ENCODE measurements at places on chromosomes 16 and 17. TPM values are rescaled to one million over a fixed set of nuclear protein-coding genes. Genes with fewer than 3 reads are reported as not detected.

DNA sequence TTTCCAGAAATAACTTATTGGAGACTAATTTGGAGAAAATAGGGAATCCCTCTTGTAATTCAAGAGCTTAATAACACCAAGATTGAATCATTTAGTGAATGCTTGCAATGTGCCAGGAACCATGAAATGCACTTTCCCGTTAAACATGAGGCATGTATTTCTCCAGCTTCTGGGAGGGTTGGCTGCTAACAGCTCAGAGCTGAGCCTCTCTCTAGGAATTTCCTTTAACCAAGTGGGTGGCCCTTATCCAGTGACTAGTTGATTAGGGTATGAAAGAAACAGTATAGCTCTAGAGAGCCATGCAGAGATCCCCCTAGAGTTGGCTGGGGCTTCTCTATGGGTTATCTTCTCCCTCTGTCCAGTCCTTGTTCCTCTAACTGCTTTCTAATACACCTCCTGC lies 356.4 kb upstream of the GOT2 start:
- DNase-seq: no peak

GRCh38 chr16:88826070-88826840 lies 14.5 kb upstream of the APRT start:
- DNase-seq: no peak

- no peak for DNase-seq
These were observed 113.3 kb upstream of the ADAMTS18 start for GRCh38 chr16:77548151-77548550.

DNA sequence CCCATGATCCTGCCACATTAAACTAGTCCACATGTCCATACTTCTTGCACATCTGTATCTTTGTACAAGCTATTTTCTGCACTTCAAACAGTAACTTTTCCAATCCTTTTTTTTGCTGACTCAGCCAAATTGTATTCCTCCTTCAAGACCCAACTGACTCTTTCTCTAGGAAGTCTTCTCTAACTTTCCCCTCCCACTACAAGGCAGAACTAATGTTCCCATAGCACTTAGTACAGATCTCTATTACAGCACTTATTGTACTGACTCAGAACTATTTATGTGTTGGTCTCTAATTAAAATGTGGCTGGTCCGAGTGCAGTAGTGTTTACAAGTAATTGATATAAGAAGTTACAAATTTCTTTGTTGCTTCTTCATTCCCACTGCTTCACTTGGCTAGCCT lies 8.2 kb downstream of the FAM222B start:
- no peak for DNase-seq

GRCh38 chr17:4479982-4480751 lies 18.5 kb upstream of the SPNS2 start:
- DNase-seq: no peak

- DNase-seq: no peak
These were observed 70.1 kb upstream of the MPHOSPH6 start for GRCh38 chr16:82240111-82240510.

DNA sequence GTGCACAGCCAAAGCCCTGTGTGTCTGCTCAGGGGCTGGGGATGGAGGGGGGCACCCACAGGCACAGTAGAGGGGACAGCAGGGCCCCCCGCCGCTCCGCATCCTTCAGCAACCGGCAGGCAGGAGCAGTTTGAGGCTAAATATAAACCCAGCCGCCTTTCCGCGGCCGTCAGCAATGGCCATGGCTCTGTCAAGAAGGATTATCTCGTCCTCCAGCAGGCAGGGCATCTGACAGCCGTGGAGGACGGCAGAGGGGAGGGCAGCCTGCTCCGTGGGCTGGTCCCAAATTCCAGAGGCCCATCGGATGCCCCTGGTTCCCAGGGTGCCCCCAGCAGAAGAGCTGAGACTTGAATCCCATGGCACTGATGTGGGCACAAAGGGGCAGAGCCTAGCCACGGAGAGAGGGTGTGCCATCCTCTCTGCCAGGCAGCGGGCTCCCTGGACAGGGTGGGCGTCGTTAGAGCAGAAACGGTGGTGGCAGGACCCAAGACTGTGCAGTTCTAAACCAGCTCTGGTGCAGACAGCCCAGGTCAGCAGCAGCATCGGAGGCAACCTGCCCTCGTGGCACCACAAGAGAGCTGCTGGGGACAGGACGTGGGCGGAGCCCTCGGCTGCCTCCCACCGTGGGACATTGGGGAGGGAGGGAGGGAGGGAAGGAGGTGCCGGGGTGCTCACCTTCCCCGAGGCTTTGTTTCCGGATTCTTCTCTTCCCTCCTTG lies 198.8 kb upstream of the CIBAR2 start:
- no peak for DNase-seq

GRCh38 chr17:38761612-38762011 lies 9.1 kb downstream of the PSMB3 start:
- DNase-seq: no peak

The TNRC6A gene
- 53.6 TPM for total RNA-seq

DNA sequence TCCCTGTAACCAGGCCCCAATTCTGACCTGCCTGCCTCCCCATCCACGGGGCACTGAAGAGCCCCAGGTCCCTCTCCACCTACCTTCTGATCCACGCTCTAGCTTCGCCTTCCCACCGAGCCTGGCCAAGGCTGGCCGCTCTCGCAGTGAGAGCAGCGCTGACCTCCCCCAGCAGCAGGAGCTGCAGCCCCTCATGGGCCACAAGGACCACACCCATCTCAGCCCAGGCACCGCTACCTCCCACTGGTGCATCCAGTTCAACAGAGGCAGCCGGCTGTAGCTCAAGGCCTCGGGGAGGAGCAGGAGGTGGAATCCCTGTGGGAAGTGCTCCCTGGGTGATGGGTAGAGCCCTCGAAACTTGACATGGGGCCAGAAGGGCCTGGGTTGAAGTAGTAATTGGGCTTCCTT lies 8.4 kb upstream of the PLEKHG4 start:
- no peak for DNase-seq

The SMIM22 gene
- not detected for total RNA-seq

GRCh38 chr16:77785373-77785764 lies 3.0 kb upstream of the VAT1L start:
- DNase-seq: no peak

The ZNF597 gene
- 2.7 TPM for total RNA-seq

DNA sequence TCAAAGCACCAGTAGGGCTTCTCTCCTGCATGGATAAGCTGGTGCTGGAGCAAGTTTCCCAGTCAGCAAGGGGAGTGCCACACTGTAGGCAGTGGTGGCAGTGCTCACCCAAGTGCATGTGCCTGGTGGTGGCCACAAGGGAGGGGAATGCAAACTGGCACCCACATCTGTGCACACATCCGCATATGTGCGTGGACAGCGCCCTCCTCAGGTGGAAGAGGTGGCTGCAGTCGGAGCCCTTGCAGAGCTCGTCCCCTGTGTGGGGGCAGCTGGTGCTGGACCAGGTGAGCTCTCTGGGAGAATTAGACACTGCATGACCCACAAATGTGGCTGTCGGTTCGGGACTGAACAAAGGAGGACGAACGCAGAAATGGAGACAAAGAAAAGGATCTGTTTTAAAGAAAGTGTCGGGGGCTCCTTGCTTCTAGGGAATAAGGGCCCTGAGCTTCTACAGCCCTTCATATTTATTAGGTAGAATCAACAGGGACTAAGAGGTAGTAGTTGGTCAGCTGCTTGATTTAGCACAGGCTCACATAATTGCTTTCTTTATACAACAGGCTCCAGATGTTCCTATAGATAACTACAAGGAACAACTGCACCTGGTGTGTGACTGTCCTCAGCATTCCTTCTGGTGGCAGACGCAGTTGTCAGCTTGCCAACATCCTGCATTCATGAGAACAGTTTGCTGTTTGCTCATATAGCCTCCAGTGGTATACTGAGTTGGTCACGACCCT lies 5.3 kb upstream of the ZNF689 start:
- DNase-seq: peak; percentile 25

DNA sequence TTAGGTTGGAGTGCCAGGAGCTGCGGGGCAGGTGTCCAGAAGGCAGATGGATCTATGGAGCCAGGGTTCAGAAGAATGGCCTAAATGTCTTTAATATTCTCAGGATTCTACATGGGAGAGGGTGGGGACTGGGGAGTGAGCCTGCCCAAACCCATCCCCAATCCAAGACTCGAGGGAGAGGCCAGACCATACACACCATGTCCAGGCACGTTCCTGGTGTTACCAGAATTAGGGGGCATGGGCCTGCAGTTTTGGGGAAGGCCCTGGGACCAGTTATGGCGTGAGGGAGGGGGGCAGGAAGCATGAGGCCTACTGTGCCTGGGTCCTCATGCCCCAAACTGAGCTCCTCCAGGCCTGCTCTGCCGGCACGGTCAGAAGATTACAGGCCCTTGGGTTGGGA lies 1.9 kb downstream of the TAX1BP3 start:
- no peak for DNase-seq

GRCh38 chr16:86078121-86078600 lies 179.2 kb downstream of the IRF8 start:
- no peak for DNase-seq

The SGSH gene
- total RNA-seq: 70.2 TPM

- DNase-seq: no peak
These were observed 12.8 kb upstream of the HSBP1 start for GRCh38 chr16:83794860-83795554.

GRCh38 chr17:73985466-73986015 lies 217.9 kb upstream of the RPL38 start:
- DNase-seq: no peak

The ZNF747 gene
- 10.9 TPM for total RNA-seq

- DNase-seq: no peak
These were observed 30.5 kb upstream of the TANC2 start for GRCh38 chr17:62935523-62935922.

GRCh38 chr17:20156196-20157000 lies 147.2 kb downstream of the SPECC1 start:
- DNase-seq: no peak

The RPS15A gene
- total RNA-seq: 1,366 TPM

The FNDC8 gene
- not detected for total RNA-seq

GRCh38 chr17:47705536-47706530 lies 11.9 kb downstream of the TBKBP1 start:
- DNase-seq: no peak

- DNase-seq: no peak
These were observed 10.2 kb downstream of the CFAP97D1 start for GRCh38 chr17:43790311-43790940.

- DNase-seq: no peak
These were observed 1.3 kb downstream of the NETO2 start for GRCh38 chr16:47142486-47142820.

DNA sequence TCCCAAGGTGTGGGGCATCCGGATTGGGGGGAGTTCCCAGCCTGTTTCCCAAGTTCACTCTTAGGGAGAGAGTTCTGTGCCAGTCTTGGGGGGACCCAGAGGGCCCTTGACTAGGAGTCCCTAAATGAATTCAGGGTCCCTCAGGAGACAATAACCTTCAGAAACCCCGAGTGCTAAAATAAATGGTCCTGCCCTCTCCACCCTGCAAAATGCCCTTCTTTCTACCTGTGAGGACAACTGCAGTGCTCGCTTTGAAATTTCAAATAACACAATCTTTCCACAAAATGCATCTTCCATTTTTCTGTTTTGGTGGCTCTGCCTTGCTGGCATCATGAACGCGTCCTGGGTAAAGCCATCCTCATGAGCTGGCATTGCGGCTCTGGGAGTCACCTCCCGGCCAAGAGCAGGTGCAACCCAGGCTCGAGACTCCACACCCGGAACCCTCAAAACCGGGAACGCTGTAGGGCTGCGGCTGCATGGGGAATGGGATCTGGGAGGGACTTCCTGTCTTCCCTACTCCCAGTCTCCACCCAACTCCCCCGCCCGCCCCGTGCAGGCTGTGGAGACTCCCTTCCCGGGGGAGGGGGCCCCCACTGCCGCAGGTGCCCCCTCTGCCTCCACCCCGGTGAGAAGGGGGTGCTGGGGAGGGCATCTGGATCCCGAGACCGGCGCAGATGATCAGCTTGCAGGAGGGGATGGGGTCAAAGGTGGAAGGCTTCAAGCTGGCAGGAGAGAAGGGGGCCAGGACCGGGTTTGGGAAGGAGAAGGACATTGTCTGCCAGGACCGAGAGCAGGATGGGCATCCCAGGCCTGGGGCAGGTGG lies at the start of gene ZNF205:
Gene ZNF205 (plus strand): TSS at position 529 of the 823 bp plus-strand sequence. CDS start 845 bp downstream, outside the sequence.
- DNase-seq: no peak

DNA sequence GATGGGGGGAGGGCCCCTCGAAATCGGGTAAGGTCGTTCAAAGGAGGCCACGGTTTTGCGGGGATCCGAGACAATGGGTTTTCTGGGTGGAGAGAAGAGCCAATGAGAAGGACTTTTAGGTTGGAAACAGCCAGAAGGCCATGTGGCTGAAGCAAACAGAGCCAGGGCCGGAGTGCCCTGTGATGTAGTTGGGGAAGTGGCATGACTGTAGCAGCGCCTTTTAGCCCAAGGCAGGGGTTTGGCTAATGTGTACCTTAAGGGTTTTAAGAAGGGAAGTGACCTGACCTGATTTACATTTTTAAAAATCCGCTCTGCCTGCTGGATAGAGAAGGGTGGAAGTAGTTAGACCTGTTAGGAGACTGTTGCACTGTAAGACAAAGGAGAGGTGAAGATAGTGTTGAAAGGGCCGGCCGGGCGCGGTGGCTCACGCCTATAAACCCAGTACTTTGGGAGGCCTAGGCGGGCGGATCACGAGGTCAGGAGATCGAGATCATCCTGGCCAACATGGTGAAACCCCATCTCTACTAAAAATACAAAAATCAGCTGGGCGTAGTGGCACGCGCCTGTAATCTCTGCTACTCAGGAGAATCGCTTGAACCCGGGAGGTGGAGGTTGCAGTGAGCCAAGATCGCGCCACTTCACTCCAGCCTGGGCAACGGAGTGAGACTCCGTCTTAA lies 1.0 kb downstream of the LYRM1 start:
- DNase-seq: no peak

Measured in Panc1 (cell line).